ENCODE measurements at places on chromosomes 2 and 18.

DNA sequence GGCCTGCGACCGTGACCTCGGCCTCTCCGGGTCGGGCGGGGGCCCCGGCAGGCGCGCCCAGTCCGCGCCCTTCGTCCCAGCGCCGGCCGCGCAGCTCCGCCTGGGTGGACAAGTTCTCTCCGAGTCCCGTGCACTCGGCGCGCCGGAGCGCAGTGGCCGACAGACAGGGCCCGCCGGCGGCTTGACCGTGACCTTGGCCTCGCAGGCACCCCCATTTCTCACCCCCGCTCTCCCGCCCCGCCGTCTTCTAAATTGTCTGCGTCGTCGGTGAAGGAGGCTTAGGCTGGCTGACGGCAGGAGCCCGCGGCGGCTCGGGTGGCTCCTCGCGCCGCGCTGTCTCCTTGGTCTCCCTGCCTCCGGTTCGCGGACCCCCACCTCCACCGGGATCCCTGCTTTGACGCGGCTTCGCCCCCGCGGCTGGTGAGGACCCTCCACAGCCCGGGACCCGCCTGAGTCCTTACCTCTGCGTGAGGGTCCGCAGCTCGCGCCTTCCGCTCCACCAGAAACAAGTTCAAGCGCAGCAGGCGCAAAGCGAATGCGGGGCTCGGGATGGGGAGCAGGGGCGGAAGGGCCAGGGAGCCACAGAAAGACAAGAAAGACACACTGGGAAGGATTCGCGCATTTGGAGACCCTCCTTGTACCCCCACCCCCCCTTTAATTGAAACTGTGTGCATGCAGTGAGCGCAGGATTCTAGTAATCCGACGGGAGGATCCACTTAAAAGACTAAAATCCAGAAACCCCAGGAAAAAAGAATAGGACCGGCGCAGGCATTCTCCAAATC lies 4.0 kb downstream of the PTGR3 start:
- DNase-seq, result no peak

GRCh38 chr2:55871637-55872036 lies 51.9 kb downstream of the EFEMP1 start:
- no peak for DNase-seq

DNA sequence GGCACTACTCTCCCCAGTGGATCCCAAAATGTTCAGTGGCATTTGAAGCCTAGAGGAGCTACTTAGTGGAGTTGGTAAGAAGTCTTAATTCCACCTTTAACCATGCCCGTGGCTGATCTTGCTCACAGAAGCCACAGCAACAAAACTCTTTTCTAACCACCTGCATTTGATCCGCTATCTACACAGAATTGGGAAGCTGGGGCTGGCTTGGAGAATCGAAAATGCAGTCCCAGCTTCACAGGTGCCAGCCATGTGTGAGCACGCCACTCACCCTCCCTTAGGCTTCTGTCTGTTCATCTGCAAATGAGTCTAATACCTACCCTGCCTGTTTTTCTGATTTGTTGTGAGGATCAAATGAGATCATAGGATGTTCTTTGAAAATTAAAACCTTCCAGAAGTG lies 182.6 kb downstream of the BCL11A start:
- DNase-seq, result no peak

GRCh38 chr2:28101892-28102291 lies 211.4 kb downstream of the BABAM2 start:
- DNase-seq, result no peak

DNA sequence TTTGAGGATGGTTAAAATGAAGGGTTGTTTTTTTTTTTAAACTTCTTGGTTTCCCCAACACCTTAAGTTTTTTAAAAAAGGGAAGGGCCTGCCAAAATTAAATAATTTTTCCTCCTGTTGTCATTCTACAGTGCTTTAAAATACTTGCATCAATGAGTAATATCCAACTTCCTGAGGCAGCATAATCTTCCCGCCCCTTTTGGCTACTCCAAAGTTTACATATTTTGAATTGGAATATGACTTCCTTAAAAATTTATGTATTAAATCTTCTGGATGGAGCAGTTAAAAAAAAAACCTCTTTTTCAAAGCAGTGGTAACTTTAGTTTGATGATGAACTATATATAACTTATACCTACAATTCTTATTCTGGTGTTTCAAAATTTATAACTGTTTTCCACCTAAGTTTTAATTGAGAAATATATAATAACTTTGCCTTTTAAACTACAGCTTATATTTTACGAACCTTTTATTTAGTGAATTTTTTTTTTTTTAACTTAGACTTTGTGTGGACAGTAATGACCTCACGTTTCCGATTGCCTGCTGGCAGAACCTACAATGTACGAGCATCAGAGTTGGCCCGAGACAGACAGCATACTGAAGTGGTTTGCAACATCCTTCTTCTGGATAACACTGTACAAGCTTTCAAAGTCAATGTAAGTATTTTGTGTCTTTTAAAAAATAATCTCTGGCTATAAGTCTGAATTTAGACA lies 49.8 kb downstream of the PTPN4 start:
- peak; percentile 50 for DNase-seq

DNA sequence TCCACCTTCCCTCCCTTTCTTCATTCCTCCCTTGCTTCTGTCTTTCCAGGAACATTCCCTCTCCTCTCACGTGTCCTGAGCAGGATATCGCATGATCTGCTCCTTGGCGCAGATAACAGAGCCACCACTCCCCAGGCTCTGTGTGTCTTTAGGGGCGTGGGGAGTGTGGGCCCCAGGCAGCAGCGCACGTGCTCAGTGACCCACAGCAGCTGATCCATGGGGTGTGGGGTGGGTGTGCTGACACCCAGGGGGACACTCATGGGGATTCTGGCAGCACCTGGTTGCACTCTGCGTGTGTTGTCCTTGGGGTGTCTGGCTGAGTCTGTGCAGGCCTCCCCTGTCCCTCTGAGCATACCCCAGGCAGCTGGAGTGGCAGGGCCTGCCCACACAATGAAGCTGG lies 9.9 kb upstream of the FOSL2 start:
- DNase-seq, result no peak

DNA sequence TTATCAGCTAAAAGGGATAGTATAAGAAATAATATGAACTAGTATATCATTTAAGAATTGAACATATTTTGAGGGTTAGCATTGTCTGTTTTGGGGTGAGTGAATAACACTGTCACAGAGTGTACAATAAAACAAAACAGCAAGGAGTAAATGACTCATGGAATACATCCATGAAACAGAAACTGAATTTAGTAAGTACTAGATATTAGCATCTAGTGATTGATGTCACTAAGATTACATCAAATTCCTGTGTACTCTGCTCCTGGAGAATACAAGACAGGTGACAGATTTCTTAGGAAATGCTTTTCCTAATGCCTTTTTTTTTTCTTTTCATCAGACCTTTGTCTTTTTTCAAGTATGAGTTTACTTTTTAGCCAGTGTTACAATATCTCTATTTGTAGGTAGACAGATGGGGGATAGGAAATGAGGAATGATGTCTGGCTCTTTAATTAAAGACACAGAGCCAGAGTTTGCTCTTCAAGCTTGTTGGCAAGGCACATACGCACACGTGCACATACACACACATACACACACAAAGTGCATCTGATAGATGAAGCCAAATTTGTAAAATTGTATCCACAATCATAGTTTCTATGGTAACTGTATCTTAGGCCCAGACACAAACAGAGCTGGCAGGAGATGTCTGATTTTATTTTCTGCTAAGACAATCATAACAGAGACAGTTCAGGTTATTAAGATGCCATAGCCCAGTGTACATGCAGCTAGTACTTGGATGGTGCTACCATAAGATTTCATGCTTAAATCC lies 138.2 kb upstream of the NRP2 start:
- DNase-seq, result no peak

- DNase-seq, result no peak
Measured at GRCh38 chr18:32831781-32832180, 59.0 kb upstream of the KLHL14 start.

DNA sequence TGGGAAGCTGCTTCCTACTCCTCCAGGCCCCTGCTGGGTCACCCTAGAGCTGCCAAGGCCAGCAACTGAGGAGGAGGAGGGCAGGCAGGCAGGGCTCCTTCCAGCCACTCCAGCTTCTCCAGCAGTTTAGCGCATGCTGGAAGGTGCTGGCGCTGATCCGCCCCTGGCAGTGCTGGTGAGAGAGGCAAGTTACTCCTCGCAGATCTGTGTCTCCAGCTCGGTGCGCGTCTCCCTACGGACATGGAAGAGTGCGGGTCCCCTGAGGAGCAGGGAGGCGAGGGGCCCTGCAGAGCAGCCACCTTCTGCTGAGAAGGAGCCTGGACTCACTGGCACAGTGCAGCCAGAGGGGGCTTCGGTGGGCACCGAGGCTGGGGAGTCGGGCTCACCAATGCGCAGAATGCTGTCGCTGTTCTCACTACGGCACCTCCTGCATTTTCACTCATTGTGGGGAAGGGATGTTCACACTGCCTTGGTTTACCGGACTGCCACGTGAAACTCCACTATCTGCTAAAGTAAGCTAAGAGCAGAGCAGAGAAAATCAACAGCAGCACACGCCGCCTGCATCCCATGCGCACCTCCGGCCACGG lies 206.0 kb downstream of the HDAC4 start:
- no peak for DNase-seq

DNA sequence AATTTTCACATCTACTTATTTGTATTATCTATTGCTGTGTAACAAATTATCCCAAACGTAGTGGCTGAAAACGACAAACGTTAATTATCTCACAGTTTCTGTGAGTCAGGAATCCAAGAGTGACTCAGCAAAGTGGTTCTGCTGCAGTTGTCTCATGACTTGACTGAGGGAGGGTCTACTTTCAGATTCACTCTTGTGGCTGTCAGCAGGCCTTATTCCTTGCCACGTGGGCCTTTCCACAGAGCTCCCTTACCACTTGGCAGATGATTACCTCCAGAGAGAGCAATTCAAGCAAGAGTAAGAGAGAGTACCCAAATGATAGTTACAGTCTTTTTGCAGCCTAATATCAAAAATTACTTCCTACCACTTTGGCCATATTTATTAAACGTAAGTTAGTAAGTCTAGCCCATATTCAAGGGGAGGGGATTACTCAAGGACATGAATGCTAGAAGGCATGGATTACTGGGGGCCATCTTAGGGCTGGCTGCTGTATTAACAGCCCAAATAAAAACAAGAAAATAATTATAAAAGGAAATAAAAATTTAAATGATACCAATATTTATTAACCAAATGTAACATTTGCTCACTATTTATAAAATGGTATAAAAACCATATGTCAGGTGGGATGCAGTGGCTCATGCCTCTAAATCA lies 48.7 kb upstream of the NBEAL1 start:
- peak; percentile 11 for DNase-seq

DNA sequence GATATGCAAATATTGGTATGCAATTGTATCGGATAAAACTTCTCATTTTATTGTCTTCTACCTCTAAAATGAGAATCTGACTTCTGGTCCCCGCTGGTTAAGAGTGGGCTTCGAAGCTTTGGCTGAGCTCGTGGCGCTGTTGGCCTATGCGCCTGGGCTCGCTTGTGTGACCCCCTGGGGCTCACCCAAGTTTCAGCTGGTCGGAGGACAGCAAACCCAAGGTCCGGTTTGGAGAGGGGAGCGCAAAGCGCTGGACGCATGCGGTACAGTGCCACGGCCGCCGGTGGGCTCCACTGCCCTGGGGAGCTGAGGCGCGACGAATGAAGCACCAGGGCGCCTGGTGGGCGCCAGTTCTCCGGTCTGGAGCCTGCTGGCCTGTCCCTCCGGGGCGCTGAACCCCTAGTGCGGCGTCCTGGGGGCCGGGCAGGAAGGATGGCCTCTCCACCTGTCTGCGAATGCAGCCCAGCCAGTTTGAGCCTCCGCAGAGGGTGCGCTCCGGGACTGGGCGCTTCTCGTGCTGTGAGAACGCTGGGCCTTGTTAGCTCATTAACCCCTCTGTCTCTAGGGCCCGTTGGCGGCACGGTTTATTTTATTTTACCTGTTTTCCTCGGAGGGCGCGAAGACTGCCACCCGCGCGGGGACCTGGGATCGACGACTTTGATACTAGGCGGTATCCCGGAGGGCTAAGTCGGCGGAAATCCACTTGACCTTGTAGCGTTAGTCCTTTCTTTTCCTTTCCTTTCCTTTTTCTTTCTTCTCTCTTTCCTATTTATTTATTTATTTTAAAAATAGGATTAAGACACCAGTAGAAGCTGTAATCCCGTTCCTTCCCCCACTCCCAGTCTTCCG lies 10.4 kb downstream of the MEIS1 start:
- DNase-seq, result peak; percentile 36

- no peak for DNase-seq
Measured at GRCh38 chr18:26414901-26415440, 133.4 kb downstream of the KCTD1 start.

GRCh38 chr2:189116979-189117378 lies 62.6 kb downstream of the COL5A2 start:
- DNase-seq, result no peak

GRCh38 chr2:127568128-127568527 lies 32.6 kb downstream of the MYO7B start:
- DNase-seq, result no peak

- DNase-seq, result peak; percentile 36
Measured at GRCh38 chr2:46010925-46011490, 286.2 kb upstream of the EPAS1 start.

DNA sequence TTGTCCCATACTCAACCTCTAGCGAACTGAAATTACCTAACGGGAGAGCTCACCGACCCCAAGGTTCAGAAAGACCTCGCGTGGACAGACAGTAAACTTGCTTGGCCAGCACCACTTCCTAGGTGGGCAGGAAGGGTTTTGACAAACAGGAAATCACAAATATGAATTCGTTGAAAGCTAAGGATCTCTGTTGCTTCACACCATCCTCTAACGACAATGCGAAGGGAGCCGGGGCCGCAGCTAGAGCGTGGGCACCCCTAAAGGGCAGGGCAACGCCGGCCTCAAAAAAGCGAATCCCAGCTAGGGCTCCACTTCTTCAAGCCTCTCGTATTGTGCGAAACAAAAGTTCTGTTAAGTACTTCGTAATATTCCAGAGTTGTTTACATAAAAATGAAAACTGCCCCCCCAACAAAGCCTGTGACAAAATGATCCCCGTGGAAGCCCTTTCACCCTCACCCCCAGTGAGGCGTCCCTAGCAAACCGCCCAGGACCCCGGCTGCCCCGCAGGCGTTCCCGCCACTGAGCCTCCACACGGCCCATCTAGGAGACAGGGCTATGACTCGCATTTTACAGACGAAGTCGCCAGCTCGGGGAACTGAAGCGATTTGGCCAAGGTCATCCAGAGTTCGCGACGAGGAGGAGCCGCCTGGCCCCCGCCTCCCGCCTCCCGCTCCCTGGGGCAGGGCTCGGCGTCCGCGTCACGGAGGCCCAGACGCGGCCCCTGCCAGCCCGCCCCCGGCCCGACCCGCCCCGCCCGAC lies 548 bp downstream of the KANSL3 start:
- DNase-seq, result peak; percentile 91

DNA sequence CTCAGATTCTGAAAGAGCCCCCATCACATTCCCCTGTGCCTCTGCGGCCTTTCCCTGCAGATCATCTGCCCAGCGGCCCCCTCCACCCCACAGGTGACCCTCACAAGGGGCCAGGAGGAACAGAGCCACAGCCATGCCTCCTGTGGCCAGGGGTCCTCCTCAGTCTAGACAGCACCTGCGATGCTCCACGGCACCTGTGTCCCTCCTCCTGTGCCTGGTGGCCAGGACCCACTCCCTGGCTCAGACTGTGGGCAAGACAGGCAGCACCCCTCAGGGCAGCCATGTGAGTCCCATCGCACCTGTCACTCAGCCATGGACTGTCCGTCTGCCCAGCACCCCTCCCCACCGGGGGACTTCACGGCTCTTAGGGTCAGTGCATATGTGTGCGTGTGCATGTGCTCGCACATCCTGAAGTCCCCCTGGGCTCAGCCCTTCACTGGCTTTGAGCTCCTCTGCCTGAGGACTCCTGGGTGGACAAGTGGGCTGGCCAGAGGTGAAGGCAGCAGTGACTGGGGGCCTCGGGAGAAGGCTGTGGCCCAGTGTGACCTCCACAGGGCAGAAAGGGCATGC lies 237.7 kb downstream of the ATAD2B start:
- DNase-seq, result no peak
